ENCODE measurements at places on chromosomes 7 and 10. TPM values are rescaled to one million over a fixed set of nuclear protein-coding genes. Genes with fewer than 3 reads are reported as not detected.

DNA sequence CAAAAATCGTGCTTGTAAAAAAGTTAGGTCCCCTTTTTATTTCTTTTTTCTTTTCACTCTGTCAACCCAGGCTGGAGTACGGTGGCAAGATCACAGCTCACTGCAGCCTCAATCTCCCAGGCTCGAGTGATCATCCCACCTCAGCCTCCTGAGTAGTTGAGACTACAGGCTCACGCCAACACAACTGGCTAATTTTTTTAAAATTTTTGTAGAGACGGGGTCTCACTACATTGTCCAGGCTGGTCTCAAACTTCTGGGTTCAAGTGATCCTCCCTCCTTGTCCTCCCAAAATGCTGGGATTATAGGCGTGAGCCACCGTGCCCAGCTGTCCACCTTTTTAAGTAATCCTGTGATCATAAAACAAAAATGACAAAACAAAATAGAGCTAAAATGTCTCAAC is 19.4 kb upstream of the ARHGAP12 start:
- H3K27ac ChIP-seq = peak overlapping the region; percentile 3
- no peak for DNase-seq
- H3K4me3 ChIP-seq = no peak overlapping the region
- peaks cover 21% of the 10 kb centered on the region for H3K4me1 ChIP-seq
- H3K36me3 ChIP-seq = no peaks in the 10 kb centered on the region
- H3K27me3 ChIP-seq = no peaks in the 10 kb centered on the region

DNA sequence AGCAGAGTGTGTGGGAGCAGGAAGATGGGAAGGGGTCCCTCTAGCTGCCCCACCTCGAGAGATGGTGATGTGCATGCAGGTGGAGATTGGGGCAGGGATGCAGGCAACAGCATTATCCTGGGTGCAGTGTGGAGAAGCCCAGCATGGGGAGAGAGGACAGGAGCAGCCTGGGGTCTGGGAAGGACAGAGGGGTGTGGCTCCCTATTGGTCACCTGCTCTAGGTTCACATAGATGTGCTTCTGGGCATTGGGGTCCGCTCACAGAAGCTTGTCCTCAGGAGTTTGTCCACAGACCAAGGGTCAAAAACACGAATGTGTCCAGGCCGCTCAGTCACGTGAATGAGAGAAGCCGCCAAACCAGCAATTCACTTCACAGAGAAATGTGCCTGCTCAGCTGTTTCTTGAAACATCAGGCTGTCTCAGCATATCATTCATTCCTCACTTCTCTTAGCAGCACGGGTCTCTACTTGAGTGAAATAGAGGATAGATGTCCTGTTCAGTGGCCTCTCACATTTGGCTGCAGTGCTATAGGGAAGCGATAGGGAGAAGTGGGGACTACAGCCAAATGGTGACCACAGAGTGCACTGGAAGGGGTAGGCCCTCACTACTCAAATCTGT is 11.5 kb upstream of the SLC29A3 start:
- DNase-seq = no peak
- no peak overlapping the region for H3K27ac ChIP-seq
- no peaks in the 10 kb centered on the region for H3K36me3 ChIP-seq
- no peak overlapping the region for H3K4me3 ChIP-seq

DNA sequence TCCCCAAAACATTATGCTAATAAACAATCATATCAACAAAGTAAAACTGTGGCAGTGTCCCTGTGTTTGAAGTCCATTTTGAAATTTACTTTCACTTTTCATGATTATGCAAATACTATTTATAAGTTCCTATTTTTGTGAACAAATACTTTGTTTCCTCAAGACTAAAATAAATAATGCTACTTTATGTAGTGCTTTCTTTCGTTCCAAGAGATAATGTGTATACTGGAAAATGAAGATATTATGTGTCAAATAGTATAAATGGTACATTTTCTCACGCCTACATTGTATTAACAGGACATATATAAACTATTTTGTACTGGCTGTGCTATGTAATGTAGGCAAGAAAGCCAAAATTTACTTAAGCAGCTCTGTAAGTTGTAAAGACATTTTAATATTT is 136.3 kb downstream of the MALRD1 start:
- H3K36me3 ChIP-seq = no peaks in the 10 kb centered on the region
- H3K4me1 ChIP-seq = no peaks in the 10 kb centered on the region
- H3K4me3 ChIP-seq = no peak overlapping the region
- no peak for DNase-seq

TRIL gene
- 9.3 TPM for total RNA-seq

SLC16A12 gene
- 16.1 TPM for total RNA-seq

- no peaks in the 10 kb centered on the region for H3K27me3 ChIP-seq
- DNase-seq = peak; percentile 27
- H3K36me3 ChIP-seq = peaks cover 16% of the 10 kb centered on the region
- H3K27ac ChIP-seq = peak overlapping the region; percentile 84
- peaks cover 4% of the 10 kb centered on the region for H3K4me1 ChIP-seq
- H3K4me3 ChIP-seq = peak overlapping the region; percentile 81
Observed at GRCh38 chr10:73810735-73811465, 498 bp downstream of the NDST2 start.

ZNF425 gene
- 8.0 TPM for total RNA-seq

DNA sequence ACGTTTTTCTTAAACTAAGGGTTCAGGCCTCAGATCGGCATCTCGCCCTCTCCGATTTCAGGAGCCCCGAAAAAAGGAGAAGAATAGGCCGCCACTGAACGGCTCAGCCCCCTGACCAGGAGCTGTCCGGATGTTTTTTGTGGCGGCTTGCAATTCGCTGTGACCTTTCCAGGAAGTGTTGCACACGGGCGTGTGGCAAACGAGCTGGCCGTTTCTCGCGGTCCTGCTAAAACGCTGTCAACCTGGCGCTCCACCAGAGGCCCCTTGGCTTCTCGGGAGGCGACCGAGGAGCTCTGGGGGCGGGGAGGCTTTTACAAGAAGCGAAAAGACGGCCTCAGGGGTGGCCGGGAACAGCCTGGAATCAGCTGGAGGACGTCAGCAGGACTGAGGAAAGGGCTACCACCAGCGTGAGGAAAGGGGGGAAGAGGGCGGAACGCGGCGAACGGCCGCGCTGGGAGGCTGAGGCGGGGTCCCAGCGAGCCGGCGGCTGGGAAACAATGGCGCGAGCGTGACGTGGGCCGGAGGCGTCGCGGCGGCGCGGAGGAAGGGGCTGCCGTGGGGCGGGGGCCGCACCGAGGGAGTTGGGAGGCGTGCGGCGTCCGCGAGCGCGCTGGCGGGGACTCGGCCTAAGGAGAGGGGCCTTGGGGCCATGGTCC is 493 bp downstream of the NT5C2 start:
- DNase-seq = peak; percentile 45
- H3K27me3 ChIP-seq = no peaks in the 10 kb centered on the region
- peak overlapping the region; percentile 99 for H3K27ac ChIP-seq
- H3K4me3 ChIP-seq = peak overlapping the region; percentile 99
